Left ventricle myocardium superior (tissue), 1 donor: ENCODE measurements at places on chromosomes 3 and 15. TPM values are rescaled to one million over a fixed set of nuclear protein-coding genes. Genes with fewer than 3 reads are reported as not detected.

- DNase-seq, result no peak
These were observed 1.5 kb upstream of the SLC24A5 start for GRCh38 chr15:48119277-48119676.

Gene SUSD5
- total RNA-seq, result 1.4 TPM

DNA sequence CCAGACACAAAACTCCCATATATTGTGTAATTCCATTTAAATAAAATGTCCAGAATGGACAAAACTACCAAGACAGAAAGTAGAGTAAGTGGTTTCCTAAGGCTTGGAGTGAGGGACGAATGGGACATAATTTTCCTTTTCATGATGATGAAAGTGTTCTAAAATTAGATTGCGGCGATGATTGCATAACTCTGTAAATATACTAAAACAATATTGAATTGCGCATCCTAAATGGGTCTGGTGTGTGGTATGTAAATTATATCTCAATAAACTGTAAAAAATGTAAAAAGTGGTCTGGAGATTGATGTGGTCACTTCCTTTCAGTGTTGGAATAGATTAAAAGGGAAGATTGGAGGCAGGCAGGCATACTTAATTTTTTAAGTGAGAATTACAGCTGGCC lies 105.9 kb upstream of the KCNAB1 start:
- no peak for DNase-seq

Gene GP5
- total RNA-seq, result not detected

Gene ANKRD34C
- total RNA-seq, result not detected

Gene SCAANT1
- not detected for total RNA-seq

DNA sequence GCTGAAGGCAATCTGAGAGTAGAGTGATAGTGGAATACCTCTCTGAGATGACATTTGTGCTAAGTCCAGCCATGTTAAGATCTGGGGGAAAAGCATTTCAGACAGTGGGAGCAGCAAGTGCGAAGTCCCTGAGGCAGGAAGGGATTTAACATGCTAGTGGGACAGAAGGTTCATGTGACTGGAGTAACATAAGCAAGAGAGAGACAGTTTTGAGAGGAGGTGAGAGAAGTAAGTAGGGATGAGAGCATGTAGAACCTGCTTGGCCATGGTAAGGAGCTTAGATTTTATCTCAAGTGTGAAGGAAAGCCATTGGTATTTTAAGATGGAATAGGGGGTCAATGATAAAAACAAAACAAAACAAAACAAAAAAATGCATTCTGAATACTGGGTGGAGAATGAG lies 358.6 kb upstream of the KCNH8 start:
- DNase-seq, result no peak

Gene SCN11A
- total RNA-seq, result not detected

- DNase-seq, result no peak
These were observed 3.4 kb downstream of the IFT57 start for GRCh38 chr3:108218811-108219210.

GRCh38 chr15:51736069-51736468 lies 1.4 kb downstream of the LYSMD2 start:
- no peak for DNase-seq

- DNase-seq, result no peak
These were observed 106.3 kb downstream of the PLD1 start for GRCh38 chr3:171704002-171704401.

- peak; percentile 45 for DNase-seq
These were observed 72.2 kb downstream of the NR1D2 start for GRCh38 chr3:24017305-24017704.
